COR-L47 (cell line): ENCODE measurements at places on chromosomes 12 and 14.

GRCh38 chr14:23129759-23130316 is 10.8 kb upstream of the CEBPE start:
- no peak for DNase-seq

- no peak for DNase-seq
These were observed 308.0 kb downstream of the SLC6A15 start for GRCh38 chr12:84604551-84604950.

DNA sequence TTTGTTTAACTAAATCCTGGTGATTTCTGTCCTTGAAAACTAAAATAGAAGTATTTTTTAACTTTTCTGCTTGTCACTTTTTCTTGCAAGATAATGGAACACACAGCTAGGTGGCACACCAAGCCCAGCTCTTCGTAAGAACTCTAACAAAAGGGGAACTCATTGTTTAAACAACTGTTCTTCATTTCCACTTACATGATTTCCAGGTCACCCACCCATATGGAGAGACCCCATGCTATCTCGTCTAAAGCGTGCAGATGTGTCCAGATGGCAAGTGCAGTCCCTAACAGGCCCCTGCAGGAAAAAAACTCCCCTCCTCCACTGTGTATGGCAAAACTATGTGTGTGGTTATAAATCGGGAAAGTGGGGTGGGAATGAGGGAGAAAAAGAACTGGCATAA is 43.3 kb upstream of the NT5DC3 start:
- DNase-seq: peak; percentile 38

DNA sequence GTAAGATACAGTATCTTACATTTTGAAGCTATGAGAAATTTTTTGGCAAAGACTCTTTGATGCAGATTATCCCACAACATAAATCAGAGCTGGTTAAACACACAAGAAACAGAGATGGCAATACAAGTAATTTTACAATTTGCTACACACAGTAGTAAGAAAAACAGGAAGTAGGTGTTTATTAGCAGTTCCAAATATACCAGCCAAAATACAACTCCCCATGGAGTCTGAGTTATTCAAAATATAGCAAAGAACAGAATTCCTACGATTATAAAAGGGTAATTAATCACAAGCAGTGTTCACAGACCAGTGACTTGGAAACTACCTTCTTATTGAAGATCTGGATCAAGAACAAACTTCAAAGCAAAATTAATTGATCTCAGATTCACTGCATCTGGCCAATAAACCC is 83.9 kb downstream of the BMP4 start:
- DNase-seq: no peak

- DNase-seq: peak; percentile 57
These were observed 46.2 kb downstream of the WSCD2 start for GRCh38 chr12:108175310-108175709.

DNA sequence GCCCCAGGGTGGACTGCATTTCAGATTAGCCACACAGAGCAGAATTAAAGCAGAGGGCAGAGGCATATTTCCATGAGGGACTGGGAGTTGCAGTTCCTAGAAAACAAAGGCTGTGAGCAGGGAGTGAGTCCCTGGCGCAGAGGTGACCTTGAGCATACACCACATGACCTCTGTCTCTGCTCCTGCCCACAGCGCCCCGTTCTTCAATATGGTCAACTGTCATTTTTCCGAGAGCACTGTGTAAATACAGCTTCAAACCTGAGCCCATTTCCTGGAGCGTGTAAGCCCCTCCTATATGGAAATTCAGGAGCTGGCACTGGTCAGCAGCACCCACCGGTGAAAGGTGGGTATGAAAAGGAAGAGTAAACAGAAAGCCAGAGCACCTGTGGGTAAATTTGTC is 192.2 kb upstream of the PELI2 start:
- peak; percentile 85 for DNase-seq

DNA sequence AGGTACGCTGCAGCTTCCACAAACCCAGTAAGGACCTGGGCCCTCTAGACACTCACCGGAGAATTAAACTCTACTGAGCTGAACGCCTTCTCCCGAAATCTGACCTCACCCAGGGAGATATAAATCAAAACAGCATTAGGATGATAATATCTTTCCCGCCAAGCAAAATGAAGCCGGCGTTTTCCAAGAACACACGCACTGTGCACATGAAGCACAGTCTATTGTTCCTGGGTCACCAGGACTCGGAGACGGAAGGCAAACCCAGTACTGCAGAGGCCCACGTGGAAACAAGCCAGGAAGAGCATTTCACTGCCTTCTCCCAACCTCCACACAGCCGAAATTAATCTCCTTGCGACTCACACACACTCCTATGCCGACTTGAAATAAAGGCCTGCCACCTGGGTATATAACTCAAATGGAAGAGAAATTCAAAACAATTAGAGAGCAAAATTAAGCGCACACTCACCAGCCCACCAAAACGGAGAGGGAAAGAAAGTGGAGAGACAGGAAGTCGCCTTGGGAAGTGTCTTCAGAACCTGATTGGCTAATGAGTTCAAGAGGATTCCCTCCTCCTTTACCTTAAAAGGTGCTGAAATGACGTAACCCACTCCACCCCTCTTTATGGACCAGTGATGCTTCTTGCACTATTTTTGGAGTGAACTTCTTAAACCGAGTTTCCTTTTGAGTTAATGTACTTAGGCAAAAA is at the start of gene CCNB1IP1:
Gene CCNB1IP1 (minus strand): TSS at position 492 of the 706 bp plus-strand sequence. CDS start 16,756 bp downstream, outside the sequence.
- peak; percentile 83 for DNase-seq

DNA sequence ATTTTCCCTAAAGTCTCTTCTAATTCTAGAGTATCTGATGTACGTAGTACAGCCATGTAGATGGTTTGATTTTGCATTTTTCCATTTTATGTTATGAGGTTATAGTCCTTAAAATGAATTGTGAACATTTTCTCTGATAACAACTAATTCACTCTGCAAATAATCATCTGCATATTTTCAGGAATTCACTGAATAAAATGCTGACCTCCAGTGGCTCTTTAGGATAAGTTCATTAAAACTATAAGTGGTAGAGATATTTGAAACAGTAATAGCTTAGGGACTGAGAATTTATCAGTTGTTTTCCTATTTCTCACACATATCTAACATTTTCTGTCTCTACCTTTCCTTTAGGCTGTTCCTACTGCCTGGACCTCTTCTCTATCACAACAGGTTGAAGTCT is 4.4 kb downstream of the MSRB3 start:
- DNase-seq: no peak

- no peak for DNase-seq
These were observed 217.4 kb upstream of the DIO2 start for GRCh38 chr14:80428671-80429070.

GRCh38 chr14:63460680-63461369 is 82.4 kb downstream of the PPP2R5E start:
- DNase-seq: no peak

DNA sequence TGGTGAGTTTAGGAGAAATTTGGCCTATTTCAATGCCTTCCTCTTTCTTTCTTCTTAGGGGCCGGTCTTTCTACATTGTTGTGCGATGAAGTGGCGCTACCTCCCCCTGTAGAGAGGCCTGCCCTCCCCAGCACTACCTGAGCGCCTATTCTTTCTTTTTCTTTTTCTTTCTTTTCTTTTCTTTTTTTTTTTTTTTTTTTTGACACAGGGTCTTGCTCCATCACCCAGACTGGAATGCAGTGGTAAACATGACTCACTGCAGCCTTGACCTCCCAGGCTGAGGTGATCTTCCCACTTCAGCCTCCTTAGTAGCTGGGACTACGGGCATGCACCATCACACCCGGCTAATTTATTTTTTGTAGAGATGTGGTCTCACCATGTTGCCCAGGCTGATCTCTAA is 136.1 kb upstream of the MAX start:
- no peak for DNase-seq

- no peak for DNase-seq
These were observed 36.9 kb upstream of the TTC7B start for GRCh38 chr14:90853116-90853515.

GRCh38 chr14:21023174-21023573 is 1.7 kb downstream of the NDRG2 start:
- no peak for DNase-seq

DNA sequence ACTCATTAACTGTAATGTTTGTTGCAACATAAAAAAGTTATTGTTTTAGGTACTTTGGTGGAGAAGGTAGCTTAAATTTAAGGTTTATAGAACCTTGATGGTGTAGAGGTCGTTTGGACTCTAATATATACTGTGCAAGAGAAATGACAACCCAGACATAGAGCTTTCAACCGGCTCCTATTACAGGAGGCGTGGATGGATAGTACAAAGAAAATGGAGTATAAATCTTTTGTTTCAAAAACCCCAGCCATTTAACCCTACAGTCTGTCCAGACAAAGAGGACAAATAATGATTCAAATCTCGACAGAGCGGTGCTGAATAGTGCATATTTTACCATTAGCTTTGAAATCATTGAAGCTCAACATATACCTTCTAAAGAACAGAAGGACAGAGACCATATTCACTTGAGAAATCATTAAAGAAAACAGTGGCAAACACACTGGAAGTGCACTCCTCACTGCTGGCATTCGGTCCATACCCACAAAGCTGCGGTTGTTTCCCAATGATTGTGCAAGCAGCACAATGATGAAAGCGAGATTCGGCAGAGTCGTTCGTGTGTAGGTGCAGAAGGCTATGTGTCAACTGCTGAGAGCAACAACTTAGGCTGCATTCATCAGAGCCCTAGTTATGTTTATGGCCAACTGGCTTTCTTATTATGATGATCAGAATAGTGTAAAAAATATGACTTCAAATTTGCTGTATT is 688.6 kb downstream of the NOVA1 start:
- DNase-seq: no peak

DNA sequence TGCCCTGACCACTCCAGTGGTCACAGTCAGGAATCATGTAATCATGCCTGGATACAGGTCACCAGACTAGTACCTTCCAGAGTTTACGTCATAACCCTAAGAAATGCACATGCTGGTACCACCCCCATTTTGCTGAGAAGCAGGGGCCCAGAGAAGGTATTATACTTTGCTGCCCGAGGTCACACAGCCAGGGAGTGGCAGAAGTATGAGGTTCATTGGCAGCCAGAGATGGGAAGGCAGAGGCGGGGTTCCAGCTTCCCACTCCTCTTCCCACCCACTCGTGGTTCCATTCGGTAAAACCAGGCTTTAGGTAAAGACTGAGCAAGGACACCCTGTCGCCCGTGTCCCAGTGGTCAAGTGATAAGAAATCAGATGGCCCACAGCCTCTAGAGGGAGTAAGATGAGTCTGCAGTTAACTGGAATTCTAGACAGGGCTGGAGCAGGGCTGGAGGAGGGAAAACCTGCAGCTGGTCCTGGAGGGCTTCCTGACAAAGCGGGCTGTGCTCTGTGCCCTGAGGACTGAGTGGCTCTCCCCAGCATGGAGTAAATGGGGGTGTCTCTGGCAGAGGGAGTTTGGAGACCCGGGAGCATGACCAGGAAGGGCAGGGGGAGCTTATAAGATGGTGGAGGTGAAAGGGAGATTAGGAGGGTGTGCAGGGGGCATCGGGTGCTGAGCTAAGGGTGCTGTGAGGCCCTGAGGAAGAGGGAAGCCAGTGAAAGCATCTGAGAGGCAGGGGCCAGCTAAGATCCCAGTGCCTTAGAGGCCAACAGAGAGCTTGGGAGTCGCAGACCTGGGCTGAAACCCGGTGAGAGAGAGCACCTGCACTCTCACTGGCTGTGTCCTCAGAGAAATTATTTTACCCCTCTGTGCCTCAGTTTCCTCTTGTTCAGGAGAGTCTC is 5.7 kb downstream of the FAM222A start:
- no peak for DNase-seq

DNA sequence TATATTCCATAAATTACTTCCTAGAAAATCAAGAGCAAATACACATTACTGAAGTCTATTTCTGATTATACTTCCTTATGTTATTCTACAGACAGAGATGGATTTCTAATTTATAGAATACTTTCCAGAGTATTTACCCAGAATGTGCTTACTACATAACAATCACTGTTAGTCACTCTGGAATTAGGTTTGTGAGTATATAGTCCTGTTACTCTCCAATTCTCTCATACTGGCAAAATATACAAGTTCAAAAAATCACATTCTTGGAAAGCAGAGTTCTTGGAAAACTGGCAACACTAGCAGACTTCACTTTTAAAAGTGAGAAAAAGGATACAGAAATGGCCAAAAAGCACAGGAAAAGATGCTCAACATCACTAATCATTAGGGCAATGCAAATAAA is 7.3 kb downstream of the PPP2R5E start:
- DNase-seq: no peak

- no peak for DNase-seq
These were observed 6.5 kb downstream of the KRT85 start for GRCh38 chr12:52360663-52361271.

- DNase-seq: no peak
These were observed 39.8 kb downstream of the SVOP start for GRCh38 chr12:108980831-108981618.

GRCh38 chr12:30447061-30447750 is 248.5 kb downstream of the IPO8 start:
- DNase-seq: no peak

DNA sequence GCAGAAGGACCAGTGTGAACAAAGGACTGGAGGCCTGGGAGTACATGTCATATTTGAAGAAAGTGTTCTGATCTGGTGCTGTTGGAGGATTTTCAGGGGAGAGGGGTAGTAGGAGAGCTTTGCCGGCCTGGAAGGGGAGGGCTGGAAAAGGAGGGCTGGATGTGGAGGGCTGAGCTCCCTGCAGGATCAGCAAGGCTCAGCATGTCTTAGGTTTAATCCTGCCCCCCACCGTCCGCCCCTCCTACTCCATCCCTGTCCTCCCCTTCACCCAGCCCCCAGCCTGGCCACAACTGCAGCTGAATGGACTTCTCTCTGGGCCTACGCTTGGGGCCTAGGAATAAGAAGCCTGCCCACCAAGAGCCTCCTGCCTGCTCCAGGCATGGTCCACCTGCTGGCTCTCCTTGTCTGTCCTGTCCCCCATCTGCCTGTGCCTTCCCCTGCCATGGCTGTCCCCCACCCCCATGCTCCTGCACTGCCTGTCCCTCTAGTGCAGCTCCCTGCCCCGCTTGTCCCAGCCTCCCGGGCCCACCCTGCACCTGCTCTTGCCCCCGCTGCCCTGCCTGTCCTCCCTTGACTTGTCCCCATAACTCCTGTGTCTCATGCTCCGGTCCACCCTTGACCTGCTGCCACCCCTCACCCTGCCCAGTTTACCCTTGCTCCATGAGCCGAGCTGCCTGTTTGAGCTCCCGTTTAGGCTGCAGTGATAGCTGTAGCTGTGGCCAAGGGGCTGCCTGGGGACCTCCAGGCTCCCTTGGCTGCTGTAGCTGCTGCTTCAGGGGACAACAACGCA is 9.8 kb upstream of the RARG start:
- DNase-seq: no peak

- no peak for DNase-seq
These were observed 442.2 kb upstream of the CCDC196 start for GRCh38 chr14:66043921-66044320.

- no peak for DNase-seq
These were observed 165.8 kb downstream of the MON2 start for GRCh38 chr12:62632411-62632918.

- no peak for DNase-seq
These were observed 135.9 kb upstream of the NTF3 start for GRCh38 chr12:5295996-5296395.

GRCh38 chr12:70756791-70757190 is 119.6 kb upstream of the PTPRB start:
- DNase-seq: peak; percentile 86

DNA sequence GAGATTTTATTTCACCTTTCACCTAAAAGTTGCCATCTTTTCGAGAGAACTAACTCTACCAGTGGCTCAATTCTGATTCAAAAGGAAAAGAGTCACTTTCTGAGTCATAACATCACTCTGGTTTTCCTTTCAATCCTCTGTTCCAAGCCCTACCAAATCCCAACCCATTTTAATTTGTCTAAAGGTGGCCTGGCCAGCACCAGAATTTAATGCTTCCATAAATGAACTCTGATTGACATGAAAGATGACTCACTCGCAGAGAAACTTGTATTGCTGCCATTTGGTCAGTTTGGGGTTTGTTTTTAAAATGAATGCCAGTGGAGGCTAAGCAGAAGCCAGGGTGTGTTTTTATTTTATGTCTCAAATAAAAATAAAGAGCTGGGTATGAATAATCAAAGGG is 117.4 kb upstream of the SOX5 start:
- no peak for DNase-seq
